ENCODE measurements at places on chromosomes 5 and 9. TPM values are rescaled to one million over a fixed set of nuclear protein-coding genes. Genes with fewer than 3 reads are reported as not detected.

- DNase-seq: no peak
Measured at GRCh38 chr5:73943397-73943796, 317.4 kb downstream of the ARHGEF28 start.

AOPEP gene
- total RNA-seq: 151 TPM

GRCh38 chr9:38434853-38435252, 10.6 kb upstream of the IGFBPL1 start:
- no peak for DNase-seq

DNA sequence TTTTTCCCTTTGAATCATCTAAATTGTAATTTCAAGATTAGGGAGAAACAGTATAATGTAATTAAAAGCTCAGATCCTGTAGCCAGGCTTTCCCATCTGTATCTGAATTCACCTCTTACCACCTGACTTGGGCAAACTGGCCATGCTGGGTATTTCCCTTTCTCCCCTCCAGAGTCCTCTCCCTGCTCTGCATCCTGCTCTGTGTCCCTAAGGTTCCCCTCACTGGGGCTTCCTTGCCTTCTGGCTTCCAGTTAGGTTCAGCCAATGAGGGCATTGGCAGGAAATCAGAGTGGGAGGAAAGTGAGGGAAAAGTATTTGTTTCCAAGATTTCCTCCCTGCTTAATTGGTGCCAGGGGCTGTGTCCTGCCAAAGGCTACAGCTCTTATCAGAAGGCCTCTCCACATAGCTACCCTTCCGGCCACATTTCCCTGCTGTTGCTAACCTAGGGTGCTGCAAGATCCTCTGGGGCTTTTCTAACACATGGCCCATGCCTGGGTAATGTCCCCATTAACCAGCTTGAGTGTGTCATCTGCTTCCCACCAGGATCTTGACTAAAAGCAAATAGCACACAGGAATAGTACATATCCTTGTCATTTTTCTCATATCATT, 51.0 kb upstream of the MPDZ start:
- no peak for DNase-seq

TMEM252 gene
- total RNA-seq: not detected

ADAMTS12 gene
- 54.8 TPM for total RNA-seq

NIM1K gene
- total RNA-seq: 0.43 TPM

PCDHA2 gene
- under 0.01 TPM for total RNA-seq

DNA sequence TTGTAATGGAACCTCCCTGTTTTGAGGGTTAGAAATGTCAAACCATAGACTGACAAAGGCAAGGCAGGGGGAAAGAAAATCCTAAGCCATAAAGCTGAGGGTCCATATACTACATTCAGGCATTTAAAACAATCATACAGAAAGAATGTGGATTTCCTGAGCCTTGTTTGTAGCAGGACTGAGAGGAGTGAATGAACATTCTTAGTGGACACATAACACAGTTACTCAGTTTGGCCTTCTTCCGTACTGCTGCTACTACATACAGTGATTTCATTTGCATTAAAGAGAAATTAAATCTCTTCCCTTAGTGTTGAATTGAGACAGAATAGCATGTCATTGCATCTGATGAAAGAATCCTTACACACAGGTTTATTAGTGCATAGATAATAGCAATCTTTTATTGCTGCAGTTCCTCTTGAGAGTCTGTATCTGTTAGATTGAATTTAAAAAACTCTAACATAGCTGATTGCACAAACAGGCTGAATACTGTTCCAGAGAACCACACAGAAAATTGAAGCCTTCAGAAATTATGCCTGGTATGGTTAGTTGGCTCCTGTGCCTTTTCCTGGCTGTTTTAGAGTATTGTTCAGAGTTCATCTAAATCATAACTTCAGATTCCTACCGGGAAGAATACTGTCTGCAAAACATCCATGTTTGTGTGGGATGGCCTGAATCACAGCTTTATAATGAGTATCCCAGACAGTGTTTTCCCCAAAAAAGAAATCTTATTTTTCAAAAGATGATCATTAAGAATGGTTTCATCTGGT, 2.0 kb upstream of the MTX3 start:
- no peak for DNase-seq

PCDHGB1 gene
- 2.2 TPM for total RNA-seq

MYMK gene
- not detected for total RNA-seq

DNA sequence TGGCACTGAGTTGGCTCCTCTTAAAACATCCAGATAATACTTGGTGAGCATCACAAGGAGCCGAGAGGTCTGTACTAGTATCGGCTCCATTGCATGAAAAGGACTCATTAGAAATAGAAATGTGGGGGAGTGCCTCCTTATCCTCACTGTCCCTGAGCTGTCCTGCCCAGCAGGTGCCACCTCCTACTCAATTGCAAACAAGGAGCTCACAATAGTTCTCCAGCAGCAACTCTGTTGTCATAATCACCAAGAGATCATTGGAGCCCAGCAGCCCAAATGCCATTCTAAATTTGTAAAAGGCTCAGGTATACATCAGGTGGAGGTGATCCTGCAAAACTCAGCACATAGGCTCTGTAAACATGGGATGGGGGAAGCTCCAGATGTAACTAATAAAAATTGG, 99.1 kb downstream of the PLK2 start:
- DNase-seq: no peak

SHC3 gene
- total RNA-seq: 11.7 TPM

DNA sequence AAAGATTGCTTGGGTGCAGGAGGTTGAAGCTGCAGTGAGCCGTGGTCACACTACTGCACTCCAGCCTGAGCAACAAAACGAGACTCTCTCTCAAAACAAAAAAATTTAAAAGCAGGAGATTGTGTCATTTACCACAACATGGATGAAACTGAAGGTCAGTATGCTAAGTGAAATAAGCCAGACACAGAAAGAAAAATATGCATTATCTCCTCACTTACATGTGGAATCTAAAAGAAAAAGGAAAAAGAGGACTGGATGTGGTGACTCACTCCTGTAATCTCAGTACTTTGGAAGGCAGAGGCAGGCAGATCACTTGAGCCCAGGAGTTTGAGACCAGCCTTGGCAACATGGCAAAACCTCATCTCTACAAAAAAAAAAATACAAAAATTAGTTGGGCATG, 146.8 kb upstream of the DAPK1 start:
- DNase-seq: peak; percentile 75

SPATA31D4 gene
- total RNA-seq: not detected

IL3 gene
- total RNA-seq: not detected

- no peak for DNase-seq
Measured at GRCh38 chr5:26003966-26004365, 1034.4 kb downstream of the CDH9 start.

GRCh38 chr5:150245111-150245789, 44.3 kb downstream of the CAMK2A start:
- DNase-seq: peak; percentile 89

- DNase-seq: peak; percentile 92
Measured at GRCh38 chr9:70478963-70479641, 64.6 kb upstream of the KLF9 start.

GRCh38 chr5:1593903-1594356, 70.2 kb upstream of the LPCAT1 start:
- DNase-seq: no peak

- DNase-seq: no peak
Measured at GRCh38 chr9:36948051-36948450, 86.0 kb downstream of the PAX5 start.

All from fibroblast of villous mesenchyme (primary cell).